ENCODE measurements at places on chromosomes 1 and 21.

GRCh38 chr1:162056043-162056442 lies 13.4 kb upstream of the NOS1AP start:
- DNase-seq: peak; percentile 54

GRCh38 chr1:7032992-7033391 lies 247.7 kb downstream of the CAMTA1 start:
- no peak for DNase-seq

DNA sequence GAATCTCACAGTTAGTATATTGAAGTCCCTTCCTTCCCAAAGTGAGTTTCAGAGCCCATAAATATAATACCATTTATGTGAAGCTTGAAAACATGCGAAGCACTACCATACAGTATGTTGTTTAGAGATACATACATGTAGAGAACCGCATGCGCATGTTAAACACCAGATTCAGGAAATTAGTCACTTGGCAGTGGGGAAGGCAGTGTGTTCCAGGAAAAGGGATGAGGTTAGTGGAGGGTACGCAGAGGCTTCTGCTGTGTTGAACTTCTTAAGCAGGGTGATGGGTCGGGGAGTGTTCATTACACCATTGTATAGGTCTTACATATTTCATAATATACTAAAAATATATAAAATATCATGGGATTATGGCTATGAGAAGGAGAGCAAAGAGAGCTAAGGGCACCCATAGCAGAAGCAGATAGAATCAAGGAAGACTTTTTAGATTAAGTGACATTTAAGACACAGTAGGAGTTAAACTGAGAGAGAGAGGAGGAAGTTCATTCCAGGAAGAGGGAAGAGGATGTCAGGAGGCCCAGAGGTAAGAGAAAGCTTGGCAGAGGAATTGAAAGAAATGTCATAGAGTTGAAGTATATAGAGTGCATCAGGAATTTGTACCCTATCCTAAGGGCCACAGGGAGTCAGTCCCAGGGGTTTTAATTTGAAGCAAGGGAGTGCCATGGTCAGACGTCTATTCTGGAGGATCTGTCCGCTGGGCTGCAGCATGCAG lies 43.5 kb upstream of the SARS1 start:
- no peak for DNase-seq

GRCh38 chr1:181060066-181060465 lies 26.3 kb downstream of the MR1 start:
- DNase-seq: no peak

DNA sequence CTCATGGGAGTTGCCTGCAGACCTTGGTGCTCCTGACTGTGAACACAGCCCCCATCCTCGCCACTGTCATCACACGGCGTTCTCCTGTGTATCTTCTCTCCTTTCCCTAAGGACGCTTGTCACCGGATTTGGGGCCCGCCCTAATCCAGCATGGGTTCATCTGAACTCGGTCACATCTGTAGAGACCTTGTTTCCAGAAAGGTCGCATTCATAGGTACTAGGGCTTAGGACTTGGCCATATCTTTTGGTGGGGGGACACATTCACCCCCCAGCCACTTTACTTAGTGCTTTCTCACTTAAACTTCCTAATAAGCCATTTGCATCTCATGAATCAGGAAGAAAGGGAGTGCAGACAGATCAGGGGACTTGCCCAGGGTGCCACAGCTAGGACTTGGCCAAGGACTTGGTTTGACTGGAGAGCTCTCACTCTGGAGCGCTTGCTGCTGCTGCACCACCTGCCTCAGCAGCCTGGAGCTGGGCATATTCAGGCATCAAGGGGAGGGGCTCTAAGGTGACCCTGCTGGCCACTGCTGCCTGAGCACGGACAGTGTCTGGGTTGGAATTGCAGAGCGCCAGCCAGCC lies 9.7 kb downstream of the NPPA start:
- DNase-seq: no peak

All from NCI-H524 (cell line).